ENCODE measurements at places on chromosomes 13 and 19.

GRCh38 chr13:97653443-97654140 lies 219.6 kb downstream of the RAP2A start:
- no peak for DNase-seq

GRCh38 chr13:71803066-71803465 lies 63.9 kb downstream of the DACH1 start:
- no peak for DNase-seq

DNA sequence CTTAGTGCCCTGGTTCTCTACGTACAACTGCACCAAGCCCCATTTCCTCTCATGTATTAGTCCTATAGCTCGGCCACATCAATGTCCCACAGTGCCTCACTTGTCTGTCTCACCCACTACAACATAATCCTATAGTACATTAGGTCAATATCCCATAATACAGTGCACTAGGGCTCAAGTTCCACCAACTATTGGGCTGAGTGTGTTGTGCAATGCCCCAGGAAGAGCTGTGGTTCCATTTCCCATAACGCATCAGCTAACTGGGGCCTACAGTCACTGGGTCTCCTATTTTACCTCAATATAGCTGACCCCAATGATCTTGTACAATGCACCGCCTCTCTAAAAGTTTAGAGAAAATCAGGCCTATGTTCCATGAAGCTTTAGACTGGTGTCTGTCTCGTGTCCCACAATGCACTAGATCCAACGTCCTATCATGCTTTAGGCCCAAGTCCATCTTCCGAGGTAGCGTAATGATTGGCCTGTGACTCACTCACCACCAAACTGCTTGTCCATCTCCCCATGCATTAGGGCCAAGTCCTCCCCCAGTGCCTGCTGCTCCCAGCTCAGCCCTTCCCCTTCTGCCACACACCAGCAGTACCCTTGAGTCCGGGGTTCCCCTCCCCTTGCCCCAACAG lies 21.8 kb downstream of the TSKS start:
- peak; percentile 56 for DNase-seq

DNA sequence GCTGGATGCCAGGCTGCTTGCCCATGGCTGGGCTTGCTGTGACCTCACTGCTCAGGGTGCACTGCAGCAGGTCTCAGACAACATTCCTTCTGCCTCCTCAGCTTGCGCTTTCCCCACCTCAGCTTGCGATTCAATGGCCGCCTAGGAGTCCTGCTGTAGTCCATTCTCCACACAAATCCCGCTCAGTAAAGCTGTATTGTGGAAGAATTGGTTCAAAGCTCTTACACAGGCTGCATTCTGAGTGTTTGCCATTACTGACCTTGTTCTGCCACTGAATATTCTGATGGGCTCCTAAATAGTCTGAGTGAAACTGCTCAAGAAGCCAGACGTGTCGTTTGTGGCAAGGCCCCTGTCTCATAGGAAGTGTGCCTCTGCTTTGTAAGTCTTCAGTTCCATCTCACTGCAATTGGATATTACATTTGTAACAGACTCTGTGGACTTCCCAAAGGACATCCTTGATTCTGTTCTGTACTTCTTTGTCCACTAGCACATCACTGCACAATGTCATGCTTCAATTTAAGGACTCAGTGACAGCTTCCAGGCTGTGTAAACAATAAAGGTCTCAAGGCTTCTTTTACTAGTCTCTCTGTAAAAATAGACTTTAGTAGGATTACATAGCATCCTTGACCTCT lies 49.8 kb downstream of the KATNAL1 start:
- DNase-seq = no peak

DNA sequence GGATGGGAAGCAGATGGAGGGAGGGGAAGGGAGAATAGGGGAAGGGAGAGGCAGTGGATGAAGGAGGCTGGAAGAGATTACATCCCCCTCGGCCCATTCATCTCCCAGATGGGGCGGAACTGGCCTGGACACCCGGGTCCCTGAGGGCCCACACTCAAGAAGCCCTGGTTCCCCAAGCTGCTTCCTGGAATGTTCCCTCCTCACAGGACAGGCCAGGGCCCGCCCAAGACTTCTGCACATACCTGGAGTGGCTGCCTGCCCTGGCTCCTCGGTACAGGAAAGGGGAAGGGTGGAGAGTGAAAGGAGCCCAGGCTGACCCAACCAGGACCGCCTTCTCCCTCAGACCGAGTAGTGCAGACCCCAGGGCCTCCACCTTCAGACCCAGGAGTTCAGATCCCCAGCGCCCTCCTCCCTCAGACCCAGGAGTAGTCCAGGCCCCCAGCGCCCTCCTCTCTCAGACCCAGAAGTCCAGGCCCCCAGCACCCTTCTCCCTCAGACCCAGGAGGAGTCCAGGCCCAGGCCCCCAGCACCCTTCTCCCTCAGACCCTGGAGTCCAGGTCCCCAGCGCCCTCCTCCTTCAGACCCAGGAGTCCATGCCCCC lies 489 bp downstream of the NTF4 start:
- no peak for DNase-seq

DNA sequence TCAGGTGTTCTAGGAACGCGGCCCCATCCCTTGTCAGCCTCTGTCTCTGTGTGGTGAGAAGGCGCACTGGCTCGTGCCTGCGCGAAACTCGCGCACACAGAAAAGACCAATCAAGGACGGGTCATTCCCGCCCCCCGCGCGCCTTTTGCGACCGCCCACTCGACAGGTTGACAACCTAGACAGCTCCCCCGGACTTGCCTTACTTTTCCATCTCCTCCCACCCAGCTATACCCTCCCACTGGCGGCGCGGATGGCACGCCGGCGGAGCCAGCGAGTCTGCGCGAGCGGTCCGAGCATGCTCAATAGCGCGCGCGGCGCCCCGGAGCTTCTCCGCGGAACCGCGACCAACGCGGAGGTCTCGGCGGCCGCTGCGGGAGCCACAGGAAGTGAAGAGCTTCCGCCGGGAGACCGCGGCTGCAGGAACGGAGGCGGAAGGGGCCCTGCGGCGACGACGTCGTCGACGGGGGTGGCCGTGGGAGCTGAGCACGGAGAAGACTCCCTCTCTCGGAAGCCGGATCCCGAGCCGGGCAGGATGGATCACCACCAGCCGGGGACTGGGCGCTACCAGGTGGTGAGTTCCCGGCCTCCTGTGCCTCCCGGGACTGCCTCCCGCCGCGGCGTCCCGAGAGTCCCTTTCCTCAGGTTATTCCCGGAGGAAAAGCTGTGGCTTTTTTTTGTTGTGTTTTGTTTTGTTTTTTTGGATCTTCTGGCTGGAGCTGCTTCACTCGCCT lies at the start of gene NDFIP2:
TSS of gene NDFIP2 (plus strand) at position 202 of the 731 bp plus-strand sequence. CDS start at position 251, 49 bp downstream.
- DNase-seq = peak; percentile 82

DNA sequence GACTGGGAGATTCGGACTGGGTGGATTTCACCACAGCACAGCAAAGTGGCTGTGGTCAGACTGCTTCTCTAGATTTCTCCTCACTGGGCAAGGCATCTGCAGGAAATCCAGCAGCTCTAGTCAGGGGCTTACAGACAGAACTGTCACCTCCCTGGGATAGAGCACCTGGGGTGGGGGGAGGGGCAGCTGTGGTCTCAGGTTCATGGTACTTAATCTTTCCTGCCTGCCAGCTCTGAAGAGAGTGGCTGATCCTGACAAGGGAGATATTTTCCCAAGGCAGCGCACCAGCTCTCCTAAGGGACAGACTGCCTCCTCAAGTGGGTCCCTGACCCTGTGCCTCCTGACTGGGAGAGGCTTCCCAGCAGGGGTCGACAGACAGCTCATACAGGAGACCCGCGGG lies 212.8 kb upstream of the KLF12 start:
- no peak for DNase-seq

DNA sequence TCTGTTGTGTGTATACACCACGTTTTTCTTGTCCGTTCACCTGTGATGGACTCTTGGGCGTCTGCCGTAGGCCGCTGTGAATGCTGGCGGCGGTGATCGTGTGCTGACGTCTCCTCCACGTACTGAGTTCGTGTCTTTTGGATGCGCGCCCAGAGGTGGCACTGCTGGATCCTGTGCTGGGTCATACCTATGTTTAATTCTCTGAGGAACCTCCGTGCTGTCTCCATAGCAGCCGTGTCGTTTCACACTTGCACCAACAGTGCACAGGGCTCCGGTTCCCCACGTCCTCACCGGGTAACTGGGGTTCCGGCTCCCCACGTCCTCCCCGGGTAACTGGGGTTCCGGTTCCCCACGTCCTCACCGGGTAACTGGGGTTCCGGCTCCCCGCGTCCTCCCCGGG lies 56.2 kb downstream of the ATP11A start:
- DNase-seq = no peak

GRCh38 chr19:37332839-37333238 lies 38.1 kb upstream of the ZNF527 start:
- no peak for DNase-seq

GRCh38 chr13:92952161-92952560 lies 274.4 kb upstream of the GPC6 start:
- no peak for DNase-seq

GRCh38 chr19:56690670-56691069 lies 19.1 kb upstream of the ZNF835 start:
- DNase-seq = no peak

DNA sequence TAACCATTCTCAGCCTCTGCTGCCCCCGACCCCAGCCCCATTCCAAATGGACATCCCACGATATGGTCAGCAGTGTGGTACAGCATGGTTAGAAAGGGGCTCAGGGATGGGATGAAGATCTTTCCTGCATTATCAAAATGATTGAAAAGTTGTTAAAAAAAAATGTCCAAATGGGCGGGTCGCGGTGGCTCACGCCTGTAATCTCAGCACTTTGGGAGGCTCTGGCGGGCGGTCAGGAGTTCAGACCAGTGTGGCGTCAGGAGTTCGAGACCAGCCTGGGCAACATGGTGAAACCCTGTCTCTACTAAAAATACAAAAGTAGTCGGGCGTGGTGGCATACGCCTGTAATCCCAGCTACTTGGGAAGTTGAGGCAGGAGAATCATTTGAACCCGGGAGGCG lies 54.3 kb upstream of the ZNF254 start:
- DNase-seq = no peak

DNA sequence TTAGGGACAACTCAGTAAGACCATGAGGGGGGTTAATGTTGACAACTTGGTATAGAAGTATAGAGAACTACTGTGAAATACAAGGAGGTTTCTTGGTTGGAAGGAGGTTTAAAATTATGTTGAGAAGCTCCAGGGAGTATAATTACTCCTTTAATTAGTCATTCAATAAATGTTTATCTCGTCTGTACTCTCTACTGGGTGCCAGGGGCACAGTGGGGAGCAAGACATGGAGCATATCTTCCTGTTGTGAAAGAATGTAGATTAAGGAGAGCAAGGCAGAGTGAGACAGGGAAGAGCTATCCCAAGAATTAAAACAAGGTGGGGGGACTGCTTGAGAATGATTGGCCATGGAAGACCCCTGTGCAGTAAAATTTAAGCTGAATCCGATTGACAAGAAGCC lies 33.7 kb upstream of the TDRD3 start:
- DNase-seq = no peak

GRCh38 chr13:26050568-26051230 lies 1.1 kb downstream of the SHISA2 start:
- no peak for DNase-seq

DNA sequence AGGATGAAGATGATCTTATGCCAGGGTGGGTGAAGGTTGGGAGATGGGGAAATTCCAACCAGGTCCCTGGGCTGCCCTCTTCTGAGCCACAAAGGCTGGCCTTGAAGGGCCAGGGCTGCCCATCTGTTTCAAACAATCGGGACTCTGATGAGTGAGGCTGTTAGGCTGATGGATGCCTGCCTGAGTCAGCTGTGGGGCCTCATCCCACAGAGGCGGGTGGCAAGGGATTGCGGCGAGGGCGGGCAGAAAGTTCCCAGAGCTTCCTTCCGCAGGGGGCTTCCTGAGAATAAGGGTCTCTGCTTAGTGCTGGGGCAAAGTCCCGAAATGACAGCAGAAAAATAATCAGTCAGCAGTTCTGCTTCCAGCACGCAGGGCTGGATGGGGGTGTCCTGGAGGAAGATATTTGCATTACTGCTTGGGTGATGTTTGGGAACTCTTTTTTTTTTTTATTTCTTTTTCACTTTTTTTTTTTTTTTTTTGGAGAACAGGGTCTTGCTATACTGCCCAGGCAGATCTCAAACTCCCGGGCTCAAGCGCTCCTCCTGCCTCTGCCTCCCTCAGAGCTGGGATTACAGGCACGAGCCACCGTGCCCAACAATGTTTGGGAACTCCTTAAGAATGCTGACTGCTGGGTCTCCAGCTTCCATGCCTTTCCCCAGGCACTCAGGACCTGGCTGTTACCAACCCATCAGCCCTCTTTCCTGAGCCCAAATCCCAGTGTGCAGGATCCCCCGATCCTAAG lies 14.1 kb downstream of the SH3GL1 start:
- DNase-seq = peak; percentile 42
